RWPE2 (cell line): ENCODE measurements at places on chromosomes 6 and 20.

DNA sequence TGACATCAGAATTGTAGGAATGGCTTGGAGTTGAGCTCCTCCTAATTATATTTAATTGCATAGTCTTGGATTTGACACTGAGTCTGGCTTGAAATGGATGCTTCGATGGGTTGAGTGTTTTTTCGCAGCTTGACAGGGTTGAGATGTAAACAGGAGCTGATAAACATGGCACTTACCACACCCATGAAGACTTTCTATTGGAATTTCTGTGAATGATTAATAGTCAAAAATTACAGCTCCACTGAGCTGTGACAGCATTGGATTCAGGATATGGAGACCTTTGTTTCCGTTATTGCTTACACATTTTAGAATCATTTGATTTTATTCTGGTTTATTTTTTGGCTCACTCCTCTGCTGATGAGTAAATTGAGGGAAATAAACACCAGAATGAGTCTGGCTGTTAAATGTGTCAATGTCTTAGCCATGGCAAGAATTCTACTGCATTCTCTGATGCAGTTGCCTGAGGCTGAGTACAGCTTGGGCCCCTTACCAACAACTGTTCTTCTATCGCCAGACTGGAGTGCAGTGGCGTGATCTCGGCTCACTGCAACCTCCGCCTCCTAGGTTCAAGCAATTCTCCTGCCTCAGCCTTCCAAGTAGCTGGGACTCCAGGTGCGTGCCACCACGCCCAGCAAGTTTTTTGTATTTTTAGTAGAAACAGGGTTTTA lies 128.1 kb upstream of the DOK5 start:
- DNase-seq: no peak

DNA sequence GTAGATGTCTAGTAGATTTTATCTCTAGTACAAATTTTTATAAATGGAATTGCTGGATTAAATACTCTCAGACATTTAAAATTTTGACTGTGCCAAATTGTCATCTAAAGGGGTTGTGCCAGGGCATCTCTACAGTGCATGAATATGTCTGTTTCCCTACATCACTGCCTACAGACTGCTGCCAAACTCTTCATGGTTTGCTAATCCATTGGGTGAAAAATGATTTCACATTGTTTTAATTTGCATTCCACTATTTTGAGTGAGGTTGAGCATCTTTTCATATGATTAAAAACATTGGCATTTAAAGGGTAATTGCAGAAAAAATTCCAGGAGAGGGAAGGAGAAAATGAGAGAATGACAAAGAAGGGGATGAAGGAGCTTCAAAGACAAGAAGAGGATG lies 267.7 kb upstream of the RNF24 start:
- DNase-seq: no peak

GRCh38 chr6:3280866-3281465 lies 22.2 kb downstream of the PSMG4 start:
- DNase-seq: peak; percentile 30

DNA sequence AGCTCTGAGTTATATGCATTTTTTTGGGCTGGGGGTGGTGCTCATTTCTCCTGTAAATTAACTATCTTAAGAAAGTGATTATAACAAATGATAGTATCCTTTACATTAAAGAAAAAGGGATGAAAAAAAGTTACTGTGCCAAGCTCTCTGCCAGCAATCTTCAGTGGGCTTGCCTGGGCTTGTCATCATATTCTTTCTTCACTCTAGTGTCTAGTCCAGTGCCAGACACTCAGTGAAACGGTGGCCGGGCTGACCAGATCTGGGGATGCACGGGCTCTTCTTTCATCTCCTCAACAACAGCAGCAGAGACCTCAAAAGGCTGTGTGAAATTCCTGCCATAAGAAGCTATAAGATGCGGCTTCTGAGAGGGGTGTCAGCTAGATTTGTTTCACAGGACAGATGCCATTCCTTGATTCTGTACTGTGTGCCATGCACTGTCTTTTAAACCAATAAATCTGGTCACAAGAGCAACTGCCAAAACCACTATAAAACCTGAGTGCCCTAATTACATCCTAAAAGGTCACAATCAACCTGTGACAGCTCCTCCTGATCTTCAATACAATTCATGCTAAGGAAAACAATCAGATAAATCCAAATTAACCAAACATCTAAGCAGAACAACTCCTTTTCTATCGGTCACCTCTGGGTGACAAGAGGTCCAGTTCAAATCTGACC lies 12.1 kb downstream of the EXOC2 start:
- no peak for DNase-seq

DNA sequence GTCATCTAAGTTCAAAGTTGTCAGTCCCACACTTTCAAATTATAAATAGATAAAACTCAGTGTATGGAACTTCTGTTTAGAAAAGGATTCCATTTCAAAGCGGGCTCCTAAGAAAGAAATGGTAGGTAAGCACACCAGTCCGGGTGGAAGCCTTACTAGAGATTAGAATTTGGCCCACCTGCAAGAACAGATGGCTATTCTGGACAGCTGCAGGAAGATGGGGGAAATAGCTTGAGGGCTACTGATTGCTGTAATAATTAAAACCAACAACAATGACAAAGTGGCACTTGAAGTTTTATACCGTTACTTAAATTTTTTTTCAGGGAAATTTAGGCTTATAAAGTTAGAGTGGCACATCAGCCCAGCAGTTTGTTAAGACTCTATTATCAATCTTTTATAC lies 83.3 kb downstream of the HIVEP2 start:
- DNase-seq: no peak

GRCh38 chr20:18688676-18689075 lies 100.8 kb downstream of the DTD1 start:
- no peak for DNase-seq

- no peak for DNase-seq
These were observed 1.2 kb upstream of the UFL1 start for GRCh38 chr6:96520171-96521115.

DNA sequence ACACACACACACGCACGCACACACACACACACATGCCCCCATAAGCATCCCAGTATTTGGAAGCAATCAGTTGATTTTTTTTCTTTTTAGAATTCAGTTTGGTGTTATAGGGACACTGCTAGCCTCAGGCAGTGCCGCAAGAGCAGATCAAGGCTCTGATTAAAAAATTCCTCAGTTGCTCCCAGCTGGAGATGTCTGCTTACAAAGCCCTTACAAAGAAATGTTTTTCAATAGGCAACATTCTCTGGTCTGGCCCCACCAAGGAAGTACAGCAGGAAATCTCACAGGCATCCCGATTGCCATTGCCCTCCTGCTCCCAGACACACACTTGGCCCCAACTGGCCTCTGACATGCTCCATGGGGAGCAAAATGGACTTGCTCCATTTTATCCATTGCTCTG lies 22.9 kb upstream of the CD83 start:
- no peak for DNase-seq

DNA sequence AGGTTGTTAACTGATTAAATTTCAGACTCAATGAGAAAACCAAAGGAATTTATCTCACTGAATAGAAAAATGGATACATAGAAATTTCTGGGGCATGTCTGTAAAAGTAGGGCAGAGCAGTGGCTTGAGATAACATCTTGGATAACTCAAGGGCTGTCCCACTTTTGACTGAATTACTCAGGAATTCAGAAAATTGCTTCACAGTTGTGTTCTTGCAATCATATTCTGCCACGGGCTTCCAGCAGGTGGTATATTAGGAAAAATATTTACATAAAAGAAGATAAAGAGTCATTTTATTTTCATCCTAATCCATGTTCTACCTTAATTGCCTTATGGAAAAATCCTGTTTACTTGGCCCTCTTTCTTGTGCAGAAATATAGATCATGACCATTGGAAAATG lies 156.4 kb upstream of the AKIRIN2 start:
- DNase-seq: no peak

DNA sequence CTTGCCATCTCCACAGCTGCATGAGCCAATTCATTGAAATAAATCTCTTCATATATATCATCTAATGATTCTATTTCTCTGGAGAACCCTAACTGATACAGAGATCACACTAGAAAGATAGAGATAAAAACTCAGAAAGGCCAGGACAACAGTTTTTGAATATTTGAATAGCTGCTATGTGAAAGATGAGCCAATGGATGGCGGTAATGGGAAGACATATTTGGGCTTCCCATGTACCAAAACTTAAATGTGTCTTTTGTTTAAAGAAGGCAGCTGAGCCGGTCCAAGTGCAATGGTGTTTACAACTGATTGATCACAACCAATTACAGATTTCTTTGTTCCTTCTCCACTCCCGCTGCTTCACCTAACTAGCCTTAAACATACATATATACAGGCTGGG lies 35.1 kb downstream of the SGK1 start:
- no peak for DNase-seq

GRCh38 chr6:156634951-156635371 lies 142.2 kb upstream of the ARID1B start:
- no peak for DNase-seq

- DNase-seq: no peak
These were observed 105.4 kb downstream of the FYN start for GRCh38 chr6:111767752-111768430.

- no peak for DNase-seq
These were observed 18.4 kb downstream of the SERAC1 start for GRCh38 chr6:158149641-158150040.

DNA sequence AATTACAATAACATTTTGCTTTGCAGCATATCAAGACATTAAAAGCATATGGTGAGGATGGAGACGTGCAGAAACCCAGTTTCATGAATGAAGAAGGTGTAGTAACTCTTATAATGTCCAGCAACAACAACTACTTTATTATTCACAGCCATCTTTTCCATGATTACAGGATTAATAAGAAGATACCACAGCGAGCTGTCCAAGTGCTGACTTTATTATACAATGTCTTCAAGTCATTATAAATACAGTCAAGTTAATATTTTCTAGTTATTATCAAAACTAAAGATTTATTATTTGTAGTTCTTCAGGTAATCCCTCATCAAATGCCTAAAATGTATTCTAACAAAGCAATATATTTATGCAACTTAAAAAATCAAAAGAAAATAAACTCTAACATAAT lies 2.5 kb upstream of the KHDRBS2 start:
- DNase-seq: no peak

DNA sequence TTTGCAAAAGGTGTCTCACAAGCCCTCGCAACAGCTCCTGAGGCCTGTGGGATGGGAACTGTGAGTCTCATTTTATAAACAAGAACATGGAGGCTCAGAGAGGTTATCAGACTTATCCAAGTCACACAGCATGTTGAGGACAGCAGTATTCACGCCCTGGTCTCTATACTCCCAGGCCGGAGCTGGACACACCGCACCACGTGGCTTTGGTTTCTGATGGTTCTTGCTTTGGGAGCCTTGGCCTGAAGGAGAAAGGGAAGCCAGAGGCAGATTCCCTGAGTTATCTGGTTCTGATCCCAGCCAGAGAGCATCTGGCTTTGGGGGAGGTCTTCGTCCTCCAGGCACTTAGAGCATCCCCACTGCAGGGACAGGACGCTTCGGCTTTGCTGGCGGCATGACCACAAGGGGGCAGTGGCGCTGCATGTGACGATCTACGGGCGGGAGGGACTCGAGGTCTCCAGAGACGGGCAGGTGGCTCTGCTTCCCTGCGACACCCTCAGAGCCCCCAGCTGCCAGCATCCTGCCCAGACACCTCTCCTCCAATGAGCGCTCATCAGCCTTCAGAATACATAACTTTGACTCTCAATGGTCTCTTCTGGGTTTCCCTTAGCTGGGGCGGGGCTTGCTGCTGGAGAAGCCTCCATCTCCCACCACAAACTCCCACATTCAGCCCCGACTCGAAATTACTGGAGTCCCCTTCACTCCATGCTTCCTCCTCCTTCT lies 51.4 kb upstream of the SAYSD1 start:
- no peak for DNase-seq

- no peak for DNase-seq
These were observed 53.9 kb upstream of the PCSK2 start for GRCh38 chr20:17172836-17173516.
